CD4-positive, CD25-positive, alpha-beta regulatory T cell (primary cell): ENCODE measurements at places on chromosomes 7 and 10. TPM values are rescaled to one million over a fixed set of nuclear protein-coding genes. Genes with fewer than 3 reads are reported as not detected.

- H3K4me1 ChIP-seq, result no peaks in the 10 kb centered on the region
- H3K27ac ChIP-seq, result no peak overlapping the region
- H3K27me3 ChIP-seq, result no peaks in the 10 kb centered on the region
- DNase-seq, result no peak
Measured at GRCh38 chr10:84798312-84798711, 469.9 kb downstream of the CCSER2 start.

DNA sequence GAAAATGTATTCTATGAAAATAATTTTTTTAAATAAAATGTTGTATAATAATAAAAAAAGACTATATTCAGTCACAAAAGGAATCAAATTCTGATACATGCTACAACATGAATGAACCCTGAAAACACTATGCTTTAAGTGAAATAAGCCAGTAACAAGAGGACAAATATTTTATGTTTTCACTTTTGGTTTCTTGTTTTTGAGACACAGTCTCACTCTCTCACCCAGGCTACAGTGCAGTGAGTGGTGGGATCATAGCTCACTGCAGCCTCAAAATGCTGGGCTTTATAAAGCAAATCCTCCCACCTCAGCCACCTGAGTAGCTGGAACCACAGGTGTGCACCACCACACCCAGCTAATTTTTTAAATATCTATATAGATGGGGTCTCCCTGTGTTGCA, 64.2 kb downstream of the CNOT4 start:
- H3K4me1 ChIP-seq, result no peaks in the 10 kb centered on the region
- peak; percentile 5 for DNase-seq
- H3K27me3 ChIP-seq, result no peaks in the 10 kb centered on the region
- peaks cover 7% of the 10 kb centered on the region for H3K36me3 ChIP-seq
- no peak overlapping the region for H3K4me3 ChIP-seq

Gene SH2D4B
- total RNA-seq, result 0.25 TPM

GRCh38 chr10:49176310-49177268, 11.6 kb downstream of the TMEM273 start:
- no peak for DNase-seq
- H3K27me3 ChIP-seq, result no peaks in the 10 kb centered on the region
- peaks cover 18% of the 10 kb centered on the region for H3K4me1 ChIP-seq
- H3K36me3 ChIP-seq, result no peaks in the 10 kb centered on the region
- peak overlapping the region; percentile 42 for H3K27ac ChIP-seq

- H3K36me3 ChIP-seq, result no peaks in the 10 kb centered on the region
- H3K27me3 ChIP-seq, result peaks cover 5% of the 10 kb centered on the region
- H3K27ac ChIP-seq, result no peak overlapping the region
- DNase-seq, result no peak
- no peak overlapping the region for H3K4me3 ChIP-seq
Measured at GRCh38 chr10:103554488-103555324, 61.2 kb downstream of the NEURL1 start.

Gene KIF11
- total RNA-seq, result 3.0 TPM

Gene HABP2
- not detected for total RNA-seq

GRCh38 chr7:96649981-96650380, 59.7 kb downstream of the SEM1 start:
- H3K4me3 ChIP-seq, result no peak overlapping the region
- no peak overlapping the region for H3K27ac ChIP-seq
- no peaks in the 10 kb centered on the region for H3K4me1 ChIP-seq
- H3K36me3 ChIP-seq, result no peaks in the 10 kb centered on the region

Gene GCK
- total RNA-seq, result not detected

Gene CEP55
- 4.6 TPM for total RNA-seq
